Stimulated activated CD4-positive, alpha-beta T cell treated with anti-CD3 and anti-CD28 coated beads, Interleukin-1b, Interleukin-23, amount 100 ng/mL, for 48 hours (primary cell): ENCODE measurements at places on chromosomes 11 and 22.

DNA sequence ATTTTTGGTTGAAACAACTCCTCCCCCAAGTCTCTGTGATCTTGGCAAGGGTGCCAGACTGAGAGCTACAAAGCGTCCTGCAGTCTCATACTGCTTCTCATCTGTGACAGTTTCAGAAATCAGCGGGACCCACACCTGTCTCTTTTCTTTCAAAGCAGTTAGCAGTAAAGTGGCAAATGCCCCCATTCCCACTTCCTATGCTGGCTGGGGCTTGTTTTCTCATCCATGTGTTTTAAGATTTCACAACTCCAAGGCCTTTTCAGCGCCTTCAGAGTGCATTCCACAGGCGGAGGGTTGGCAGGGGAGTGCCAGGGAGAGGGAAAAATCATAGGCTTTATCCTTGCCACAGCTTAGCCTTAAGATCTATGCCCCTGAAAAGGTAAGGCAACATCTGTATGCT lies 493.5 kb downstream of the OPCML start:
- DNase-seq, result no peak

DNA sequence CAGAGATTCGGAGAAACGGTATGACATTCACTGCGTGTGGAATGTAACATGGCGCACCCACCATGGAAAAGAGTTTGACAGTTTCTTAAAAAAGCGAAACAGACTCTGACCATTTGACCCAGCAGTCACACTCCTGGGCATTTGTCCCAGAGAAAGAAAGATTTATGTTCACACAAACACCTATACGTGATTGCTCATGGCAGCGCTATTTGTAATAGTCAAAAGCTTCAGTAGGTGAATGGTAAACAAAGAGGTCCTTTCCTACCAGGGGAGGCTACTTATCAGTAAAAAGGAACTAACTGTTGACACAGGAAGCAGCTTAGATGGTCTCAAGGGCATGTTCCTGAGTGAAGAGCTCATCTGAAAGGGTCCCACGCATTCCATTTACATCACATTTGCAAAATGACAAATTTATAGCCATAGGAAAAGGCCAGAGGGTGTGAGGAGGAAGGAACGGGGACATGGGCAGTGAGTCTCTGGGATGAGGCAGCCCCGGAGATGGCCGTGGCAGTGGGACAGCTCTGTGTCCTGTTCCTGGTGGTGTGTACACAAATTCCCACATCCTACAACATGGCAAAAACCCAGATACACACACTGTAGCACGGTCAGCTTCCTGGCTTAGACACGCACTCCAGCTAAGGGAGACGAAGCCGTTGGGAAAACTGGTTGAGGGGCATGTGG lies 14.6 kb upstream of the KRTAP5-6 start:
- no peak for DNase-seq

DNA sequence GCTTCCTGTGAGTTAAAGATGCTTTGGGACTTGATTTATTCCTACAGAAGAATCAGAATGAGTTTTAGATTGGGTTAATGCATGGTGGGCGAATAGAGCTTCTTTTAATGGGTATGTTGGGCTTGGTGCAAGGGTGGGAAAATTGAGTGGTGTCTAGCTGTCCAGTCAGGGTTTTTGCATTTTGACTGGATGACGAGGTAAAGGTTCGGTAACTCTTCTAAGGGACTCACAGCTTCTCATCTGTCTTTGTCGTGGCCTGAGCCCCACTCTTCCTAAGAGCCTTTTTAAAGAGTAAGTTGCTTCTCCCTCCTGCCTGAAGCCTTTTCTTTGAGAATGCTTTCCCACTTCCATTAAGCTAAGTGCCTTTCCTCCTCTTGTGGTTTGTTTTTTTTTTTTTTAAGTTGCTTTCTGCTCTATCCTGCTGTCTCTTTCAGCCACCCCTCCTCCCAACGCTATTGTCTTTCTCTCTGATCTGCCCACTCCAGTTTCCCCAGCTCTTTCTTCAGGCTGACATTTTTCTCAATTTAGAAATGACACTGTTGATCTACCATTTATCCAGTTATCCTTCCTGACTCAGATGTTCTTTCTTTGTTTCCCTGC lies 1.1 kb downstream of the DPF2 start:
- no peak for DNase-seq

GRCh38 chr11:38446336-38446735 lies 1848.3 kb upstream of the RAG2 start:
- no peak for DNase-seq

DNA sequence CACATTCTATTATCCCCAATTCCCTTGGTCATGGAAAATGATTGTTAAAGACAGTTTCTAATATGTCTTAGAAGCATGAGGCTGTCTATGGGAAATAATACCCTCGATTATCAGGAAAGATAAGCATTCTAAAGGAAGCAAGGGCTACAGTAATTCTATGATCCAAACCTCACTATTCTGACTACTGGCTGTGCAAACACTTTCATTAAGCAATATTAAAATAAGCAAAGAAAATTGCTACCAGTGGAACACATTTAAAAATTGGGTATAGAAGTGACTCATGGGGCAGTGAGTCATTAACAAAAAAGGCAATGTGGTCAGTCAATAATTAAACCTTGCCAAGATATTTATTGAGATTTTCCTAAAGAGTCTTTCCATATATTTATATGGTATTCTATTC lies 1415.2 kb upstream of the TENM4 start:
- no peak for DNase-seq

GRCh38 chr22:30372915-30373314 lies 14.3 kb downstream of the RNF215 start:
- DNase-seq, result no peak

GRCh38 chr11:110797453-110797852 lies 85.2 kb upstream of the ARHGAP20 start:
- DNase-seq, result no peak

DNA sequence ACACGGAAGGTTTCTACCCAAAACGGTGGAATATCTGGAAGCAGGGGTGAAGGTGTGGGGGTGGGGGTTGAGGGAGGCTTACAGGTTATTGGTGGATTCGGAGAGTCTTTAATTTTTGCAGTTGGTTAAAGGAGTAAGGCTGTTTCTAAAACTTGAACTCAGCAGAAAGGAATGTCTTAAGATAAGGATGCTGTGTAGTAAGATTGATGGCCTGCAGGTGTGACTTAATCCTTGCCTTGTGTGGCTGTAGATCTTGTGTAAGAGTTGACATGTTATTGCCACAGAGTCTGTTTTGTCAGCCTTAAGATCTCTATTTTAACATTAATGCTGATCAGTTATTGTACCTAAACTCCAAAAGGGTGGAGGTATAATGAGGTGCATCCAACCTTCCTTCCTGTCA lies 16.4 kb upstream of the OR6M1 start:
- no peak for DNase-seq

- DNase-seq, result no peak
Measured at GRCh38 chr11:35041070-35041554, 97.9 kb upstream of the CD44 start.

DNA sequence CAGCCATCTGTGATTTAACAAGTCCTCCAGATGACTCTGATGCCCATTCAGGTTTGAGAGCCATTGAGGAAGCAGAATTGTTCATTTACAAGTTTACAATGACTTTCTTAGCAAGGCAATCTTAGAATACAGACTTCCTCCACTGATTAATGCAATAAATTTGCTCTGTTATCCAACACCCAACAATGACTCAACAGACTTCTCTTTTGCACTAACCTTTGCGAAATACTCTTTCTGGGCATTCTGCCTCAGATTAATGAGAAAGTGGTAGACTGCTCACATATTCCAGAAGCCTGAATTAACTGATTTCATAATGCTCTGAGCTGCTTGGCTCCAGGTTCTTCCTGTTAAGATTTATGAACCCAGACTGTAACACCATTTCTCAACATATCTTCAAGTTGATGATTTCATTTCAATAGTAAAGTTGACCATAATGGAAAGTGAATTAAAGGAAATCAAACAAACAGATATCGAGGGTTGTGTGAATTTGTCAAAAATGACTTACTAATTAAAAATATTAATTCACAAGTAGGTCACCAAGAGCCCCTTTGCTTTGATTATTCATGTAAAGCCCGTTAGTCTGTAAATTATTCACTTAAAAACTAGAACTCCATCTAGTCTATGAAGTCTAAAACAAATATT lies 70.5 kb upstream of the BLID start:
- DNase-seq, result no peak

- DNase-seq, result no peak
Measured at GRCh38 chr11:1071571-1072115, 3.0 kb upstream of the MUC2 start.

GRCh38 chr22:46220921-46221320 lies 29.2 kb downstream of the CDPF1 start:
- DNase-seq, result peak; percentile 12

DNA sequence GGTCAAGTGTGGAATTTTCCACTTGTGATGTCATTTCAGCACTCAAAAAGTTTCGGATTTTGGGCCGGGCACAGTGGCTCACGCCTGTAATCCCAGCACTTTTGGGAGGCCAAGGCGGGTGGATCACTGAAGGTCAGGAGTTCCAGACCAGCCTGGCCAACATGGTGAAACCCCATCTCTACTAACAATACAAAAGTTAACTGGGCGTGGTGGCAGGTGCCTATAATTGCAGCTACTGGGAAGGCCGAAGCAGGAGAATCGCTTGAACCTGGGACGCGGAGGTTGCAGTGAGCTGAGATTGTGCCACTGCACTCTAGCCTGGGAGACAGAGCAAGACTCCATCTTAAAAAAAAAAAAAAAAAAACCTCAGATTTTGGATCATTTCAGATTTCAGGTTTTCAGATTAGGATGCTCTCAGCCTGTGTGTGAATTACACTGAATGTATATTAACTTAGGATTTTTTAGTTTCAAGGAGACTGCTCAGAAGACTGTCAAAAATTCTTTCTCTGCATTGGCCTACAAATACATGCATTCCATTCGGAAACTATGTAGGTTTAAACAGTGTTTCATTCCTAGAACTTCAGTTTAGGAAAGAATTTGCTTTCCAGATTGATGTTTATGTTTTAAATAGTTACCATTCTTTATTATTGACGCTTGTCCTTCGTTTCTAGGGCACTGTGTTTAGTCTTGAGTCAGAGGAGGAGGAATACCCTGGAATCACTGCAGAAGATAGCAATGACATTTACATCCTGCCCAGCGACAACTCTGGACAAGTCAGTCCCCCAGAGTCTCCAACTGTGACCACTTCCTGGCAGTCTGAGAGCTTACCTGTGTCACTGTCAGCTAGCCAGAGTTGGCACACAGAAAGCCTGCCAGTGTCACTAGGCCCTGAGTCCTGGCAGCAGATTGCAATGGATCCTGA lies 48.0 kb downstream of the BID start:
- no peak for DNase-seq

DNA sequence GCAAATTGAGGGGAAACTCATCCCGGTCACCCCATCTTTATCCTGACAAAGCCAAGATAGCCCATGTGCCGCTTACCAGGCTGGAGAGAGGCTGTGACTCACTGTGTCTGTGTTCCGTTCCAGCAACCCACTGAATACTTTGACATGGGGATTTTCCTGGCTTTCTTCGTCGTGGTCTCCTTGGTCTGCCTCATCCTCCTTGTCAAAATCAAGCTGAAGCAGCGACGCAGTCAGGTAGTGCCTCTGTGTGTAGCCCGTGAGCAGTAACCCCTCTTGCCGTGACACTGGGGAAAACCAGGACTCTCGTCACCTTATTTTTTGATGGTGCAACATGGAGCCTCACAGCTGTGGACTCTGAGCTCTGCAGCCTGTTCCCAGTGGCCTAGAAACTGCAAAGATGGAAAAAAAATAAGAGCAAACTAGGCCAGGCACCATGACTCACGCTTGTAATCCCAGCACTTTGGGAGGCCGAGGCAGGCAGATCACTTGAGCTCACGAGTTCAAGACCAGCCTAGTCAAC lies 16.9 kb downstream of the C22orf31 start:
- DNase-seq, result no peak
